ENCODE measurements at places on chromosomes 2 and 18.

- DNase-seq = no peak
Measured at GRCh38 chr18:9612977-9613376, 1.4 kb downstream of the PPP4R1 start.

- no peak for DNase-seq
Measured at GRCh38 chr18:6793986-6794385, 64.5 kb downstream of the ARHGAP28 start.

- no peak for DNase-seq
Measured at GRCh38 chr2:79453918-79454317, 58.9 kb upstream of the CTNNA2 start.

GRCh38 chr2:150469706-150470274 lies 17.7 kb downstream of the RND3 start:
- no peak for DNase-seq

DNA sequence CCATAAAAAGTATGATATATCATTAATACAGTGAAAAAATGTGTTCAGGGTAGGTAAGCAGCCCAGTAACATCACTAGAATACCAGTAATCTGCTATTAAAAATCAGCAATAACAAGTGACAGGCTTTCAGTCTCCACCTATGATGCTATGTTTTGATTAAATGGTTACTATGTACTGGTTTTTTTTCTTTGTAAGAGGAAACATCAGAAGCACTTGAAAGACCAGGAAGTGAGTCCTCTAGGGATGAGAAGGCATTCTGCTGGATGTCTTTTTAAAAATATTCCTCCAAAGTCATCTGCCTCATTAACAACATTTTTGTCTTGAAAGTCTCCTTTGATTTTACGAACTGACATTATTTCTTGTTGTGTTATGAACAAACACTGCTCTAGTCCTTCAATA lies 136.0 kb upstream of the FAM98A start:
- DNase-seq = no peak

DNA sequence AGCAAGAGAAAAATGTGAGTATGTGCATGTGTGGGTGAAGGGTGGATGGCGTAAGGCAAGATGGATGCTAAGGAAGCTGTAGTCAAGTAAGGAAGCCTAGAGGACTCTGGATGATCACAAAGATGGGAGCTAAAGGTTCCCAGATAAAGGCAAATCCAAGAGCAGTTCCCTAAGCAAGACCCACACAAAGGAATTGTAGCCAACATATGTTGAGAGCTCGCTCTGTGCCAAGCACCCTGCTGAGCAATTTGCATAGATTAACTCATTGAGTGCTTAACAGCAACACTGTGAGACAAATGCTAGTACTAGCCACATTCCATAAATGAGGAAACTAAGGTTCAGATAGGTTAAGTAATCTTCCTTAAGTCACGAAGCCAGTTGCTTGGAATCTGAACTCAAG lies 132.6 kb downstream of the C1D start:
- no peak for DNase-seq

DNA sequence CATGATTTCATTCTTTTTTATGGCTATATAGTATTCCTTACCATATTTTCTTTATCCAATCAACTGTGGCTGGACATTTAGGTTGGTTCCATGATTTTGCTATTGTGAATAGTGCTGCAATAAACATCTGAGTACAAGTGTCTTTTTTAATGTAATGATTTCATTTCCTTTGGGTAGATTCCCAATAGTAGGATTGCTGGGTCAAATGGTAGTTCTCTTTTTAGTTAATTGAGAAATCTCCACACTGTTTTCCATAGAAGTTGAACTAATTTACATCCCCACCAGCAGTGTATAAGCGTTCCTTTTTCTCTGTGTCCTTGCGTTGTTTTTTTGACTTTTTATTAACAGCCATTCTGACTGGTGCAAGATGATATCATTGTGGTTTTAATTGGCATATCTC lies 59.1 kb upstream of the IL1RL1 start:
- no peak for DNase-seq

- no peak for DNase-seq
Measured at GRCh38 chr2:12428786-12429185, 287.9 kb upstream of the TRIB2 start.

GRCh38 chr2:28413152-28413898 lies 20.7 kb downstream of the FOSL2 start:
- DNase-seq = no peak

GRCh38 chr2:157810037-157810436 lies 66.1 kb downstream of the ACVR1 start:
- no peak for DNase-seq

- DNase-seq = no peak
Measured at GRCh38 chr2:142175813-142176338, 45.1 kb upstream of the LRP1B start.

GRCh38 chr2:20976527-20976926 lies 67.3 kb downstream of the APOB start:
- DNase-seq = no peak

- no peak for DNase-seq
Measured at GRCh38 chr2:190846746-190847145, 33.9 kb upstream of the GLS start.

DNA sequence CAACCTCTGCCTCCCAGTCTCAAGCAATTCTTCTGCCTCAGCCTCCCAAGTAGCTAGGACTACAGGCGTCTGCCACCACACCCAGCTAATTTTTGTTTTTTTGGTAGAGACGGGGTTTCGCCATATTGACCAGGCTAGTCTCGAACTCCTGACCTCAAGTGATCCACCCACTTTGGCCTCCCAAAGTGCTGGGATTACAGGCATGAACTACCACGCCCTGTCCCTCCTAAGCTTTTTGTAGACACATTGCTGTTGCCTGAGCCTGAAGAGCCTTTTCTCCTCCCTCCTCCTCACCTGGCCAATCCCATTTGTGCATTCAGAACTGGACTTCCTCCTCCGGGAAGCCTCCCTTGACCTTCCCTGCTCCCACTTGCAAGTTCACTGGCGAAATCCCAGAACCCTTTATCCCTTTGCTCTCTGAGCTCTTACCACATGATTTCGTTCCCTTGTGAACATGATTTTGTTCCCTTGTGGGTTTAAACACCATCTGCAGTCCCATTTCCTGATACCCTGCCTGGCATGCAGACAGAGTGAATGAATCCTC lies 2.6 kb downstream of the C2orf72 start:
- DNase-seq = no peak

GRCh38 chr18:58785870-58786269 lies 78.8 kb upstream of the ZNF532 start:
- DNase-seq = no peak

DNA sequence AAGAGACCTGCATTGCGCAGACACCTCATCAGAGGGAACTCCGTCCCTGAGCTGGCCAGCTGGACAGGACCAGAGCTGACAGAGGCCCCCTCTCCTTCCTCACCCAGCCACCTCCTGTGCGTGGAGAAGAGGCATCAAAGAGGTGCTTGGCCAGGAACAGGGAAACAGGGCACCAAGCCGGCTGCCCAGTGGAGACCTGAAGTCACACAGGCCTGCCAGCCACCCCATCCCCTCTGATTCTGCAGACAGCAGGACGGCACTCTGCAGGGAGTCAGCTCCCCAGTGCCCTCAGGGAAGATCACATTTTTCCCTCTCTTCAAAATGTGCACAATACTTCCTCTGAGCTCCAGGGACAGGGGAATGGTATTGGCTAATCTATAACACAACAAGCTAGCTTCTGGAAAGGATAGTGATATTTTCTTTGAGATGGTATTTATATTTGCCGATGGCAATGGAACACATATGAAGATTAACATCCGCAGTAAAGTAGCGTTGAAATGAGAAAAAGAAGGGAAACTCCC lies 30.5 kb downstream of the SLC1A4 start:
- no peak for DNase-seq

DNA sequence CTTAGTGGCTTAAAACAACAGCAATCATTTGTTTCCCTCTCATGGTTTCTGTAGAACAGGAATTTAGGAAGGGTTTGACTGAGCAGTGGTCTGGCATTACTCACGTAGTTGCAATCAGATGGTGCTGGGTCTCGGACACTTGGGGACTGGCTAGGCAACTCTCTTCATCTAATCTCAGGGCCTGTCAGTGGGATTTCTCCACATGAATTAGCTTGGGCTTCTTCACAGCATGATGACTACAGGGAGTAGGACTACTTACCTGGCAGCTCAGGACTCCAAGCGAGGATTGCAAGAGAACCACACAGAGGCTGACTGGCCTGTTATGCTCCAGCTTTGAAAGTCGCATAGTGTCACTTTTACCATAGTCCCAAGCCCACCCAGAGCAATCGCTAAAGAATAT lies 125.1 kb downstream of the TTC27 start:
- DNase-seq = no peak

- DNase-seq = no peak
Measured at GRCh38 chr2:185738679-185739472, at the start of gene FSIP2. Gene FSIP2, plus strand, starts transcription at chr2:185738804. Its CDS starts 91 bp downstream, at chr2:185738895.

DNA sequence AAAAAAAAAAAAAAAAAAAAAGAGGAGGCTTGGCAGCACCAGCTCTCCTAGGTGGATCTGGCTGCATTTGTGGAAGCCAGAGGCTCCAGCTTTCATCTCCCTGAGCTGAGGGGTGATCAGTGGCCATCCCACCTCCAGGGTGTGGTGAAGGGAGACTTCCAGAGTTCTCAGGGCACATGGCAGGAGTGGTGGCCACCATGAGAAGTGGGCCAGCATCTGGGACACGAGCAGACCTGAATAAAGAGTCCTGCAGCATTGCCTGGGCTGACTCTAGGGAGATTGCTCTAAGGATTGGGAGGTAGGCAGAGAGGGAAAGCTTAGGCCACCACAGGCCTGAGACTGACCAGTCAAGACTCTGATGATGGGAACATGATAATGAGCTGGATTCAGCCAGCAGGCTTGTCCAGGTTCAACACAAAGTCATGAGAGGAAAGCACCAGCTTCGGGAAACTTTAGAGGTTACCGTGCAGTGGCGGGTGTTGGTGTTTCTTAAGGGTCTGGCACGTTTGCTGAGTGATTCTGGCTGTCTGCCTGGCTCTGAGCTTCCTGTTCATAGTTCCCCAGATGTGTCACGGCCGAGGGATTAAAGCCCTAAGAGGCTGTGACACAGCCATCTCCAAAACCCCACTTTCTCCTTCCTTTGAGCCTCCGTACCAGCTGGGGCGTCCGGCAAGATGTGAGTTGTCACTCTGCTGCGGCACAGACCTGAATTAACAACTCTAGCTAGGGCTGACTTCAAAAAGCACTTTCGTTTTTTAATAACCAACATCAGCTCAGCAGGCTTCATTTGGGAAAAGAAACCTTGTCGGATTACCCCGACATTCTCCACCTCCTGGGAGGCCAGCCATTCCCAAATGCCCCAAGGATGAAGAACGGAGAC lies 38.3 kb upstream of the IL1R1 start:
- no peak for DNase-seq
